Psoas muscle (tissue), 8 donors: ENCODE measurements at places on chromosomes 4 and X. TPM values are rescaled to one million over a fixed set of nuclear protein-coding genes. Genes with fewer than 3 reads are reported as not detected.

The APOOL gene
- 30.7 TPM for total RNA-seq

The CDKL2 gene
- 0.30 TPM for total RNA-seq

The DTHD1 gene
- total RNA-seq = 0.07 TPM

The POLA1 gene
- total RNA-seq = 9.4 TPM

The ADGRG2 gene
- 0.39 TPM for total RNA-seq

The PRRG1 gene
- 11.5 TPM for total RNA-seq

The POU3F4 gene
- not detected for total RNA-seq

The TMEM154 gene
- 0.40 TPM for total RNA-seq

The ZNF711 gene
- 0.37 TPM for total RNA-seq

The UGDH gene
- 9.8 TPM for total RNA-seq

The HS3ST1 gene
- total RNA-seq = 0.05 TPM

The PFKFB1 gene
- 20.9 TPM for total RNA-seq

The MBNL3 gene
- 2.4 TPM for total RNA-seq

The PAGE4 gene
- total RNA-seq = 1.4 TPM

The SLC26A1 gene
- 0.12 TPM for total RNA-seq

The GAGE13 gene
- not detected for total RNA-seq
